Suprapubic skin (tissue), 4 donors: ENCODE measurements at places on chromosomes 3 and 15.

DNA sequence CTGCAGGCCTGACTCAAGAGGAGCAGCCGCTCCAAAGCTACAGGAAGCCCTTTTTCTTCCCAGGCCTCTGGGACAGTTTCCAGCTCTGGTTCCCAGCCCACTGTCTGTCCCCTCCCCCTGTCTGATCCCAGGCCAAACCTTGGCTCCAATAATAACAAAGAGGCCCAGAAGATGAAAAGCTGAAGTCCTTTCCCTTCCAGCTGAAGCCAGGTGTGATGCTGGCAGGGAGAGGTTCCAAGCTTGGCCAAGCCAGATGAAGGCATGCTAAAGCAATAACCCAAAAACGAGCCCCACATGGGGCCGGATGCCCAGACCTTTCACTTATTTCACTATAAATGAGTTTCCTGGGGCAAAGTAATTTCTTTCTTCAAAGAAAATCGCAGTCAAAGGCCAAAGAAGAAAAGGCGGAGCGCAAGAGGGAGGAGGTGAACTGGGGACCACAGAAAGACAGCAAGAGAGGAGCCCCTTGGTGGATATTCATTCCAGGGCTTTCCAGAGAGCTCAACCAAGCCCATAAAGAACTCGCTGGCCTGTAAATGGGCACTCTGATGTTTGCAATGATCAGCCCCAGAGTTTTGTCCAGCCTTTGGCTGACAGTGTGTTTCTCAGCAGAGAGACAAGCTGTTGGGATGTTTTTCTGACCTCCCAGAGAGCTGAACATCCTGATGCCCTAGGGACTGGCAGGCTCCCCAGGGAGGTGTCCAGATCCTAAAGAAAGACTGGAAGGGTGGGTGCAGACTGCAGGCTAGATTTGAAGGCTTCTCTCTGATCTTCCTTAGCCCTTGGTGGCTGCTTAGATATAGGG, 157.6 kb downstream of the UACA start:
- no peak for DNase-seq

DNA sequence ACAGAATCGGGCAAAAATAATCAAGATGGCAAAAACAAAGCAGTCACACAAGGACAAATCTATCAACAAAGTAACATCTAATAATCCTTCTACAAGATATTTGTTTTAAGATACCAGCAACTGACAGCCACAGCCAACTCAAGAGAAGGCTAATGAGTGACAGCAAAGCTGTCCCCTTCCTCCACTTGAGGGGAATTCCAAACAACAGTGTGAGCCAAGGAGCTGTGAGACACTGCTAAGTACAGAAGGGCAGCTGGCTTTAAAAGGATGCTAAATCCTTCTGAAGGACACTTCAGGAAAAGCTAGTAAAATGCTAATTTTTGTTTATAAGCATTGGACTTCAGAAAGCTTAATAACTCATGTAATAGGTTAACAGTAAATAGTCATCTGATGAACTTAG, 120.3 kb upstream of the GOLGA8J start:
- DNase-seq = no peak

- DNase-seq = no peak
These were observed 34.0 kb downstream of the MINDY4B start for GRCh38 chr3:150871192-150871591.

- no peak for DNase-seq
These were observed 435.2 kb upstream of the NAALADL2 start for GRCh38 chr3:174423936-174424335.

GRCh38 chr15:71386448-71387236, 271.4 kb downstream of the THSD4 start:
- DNase-seq = no peak

GRCh38 chr15:31098953-31099740, 2.4 kb downstream of the TRPM1 start:
- DNase-seq = no peak

- no peak for DNase-seq
These were observed 10.5 kb downstream of the NUTM1 start for GRCh38 chr15:34353627-34354026.

GRCh38 chr3:62372621-62373041, 719 bp downstream of the FEZF2 start:
- DNase-seq = no peak

DNA sequence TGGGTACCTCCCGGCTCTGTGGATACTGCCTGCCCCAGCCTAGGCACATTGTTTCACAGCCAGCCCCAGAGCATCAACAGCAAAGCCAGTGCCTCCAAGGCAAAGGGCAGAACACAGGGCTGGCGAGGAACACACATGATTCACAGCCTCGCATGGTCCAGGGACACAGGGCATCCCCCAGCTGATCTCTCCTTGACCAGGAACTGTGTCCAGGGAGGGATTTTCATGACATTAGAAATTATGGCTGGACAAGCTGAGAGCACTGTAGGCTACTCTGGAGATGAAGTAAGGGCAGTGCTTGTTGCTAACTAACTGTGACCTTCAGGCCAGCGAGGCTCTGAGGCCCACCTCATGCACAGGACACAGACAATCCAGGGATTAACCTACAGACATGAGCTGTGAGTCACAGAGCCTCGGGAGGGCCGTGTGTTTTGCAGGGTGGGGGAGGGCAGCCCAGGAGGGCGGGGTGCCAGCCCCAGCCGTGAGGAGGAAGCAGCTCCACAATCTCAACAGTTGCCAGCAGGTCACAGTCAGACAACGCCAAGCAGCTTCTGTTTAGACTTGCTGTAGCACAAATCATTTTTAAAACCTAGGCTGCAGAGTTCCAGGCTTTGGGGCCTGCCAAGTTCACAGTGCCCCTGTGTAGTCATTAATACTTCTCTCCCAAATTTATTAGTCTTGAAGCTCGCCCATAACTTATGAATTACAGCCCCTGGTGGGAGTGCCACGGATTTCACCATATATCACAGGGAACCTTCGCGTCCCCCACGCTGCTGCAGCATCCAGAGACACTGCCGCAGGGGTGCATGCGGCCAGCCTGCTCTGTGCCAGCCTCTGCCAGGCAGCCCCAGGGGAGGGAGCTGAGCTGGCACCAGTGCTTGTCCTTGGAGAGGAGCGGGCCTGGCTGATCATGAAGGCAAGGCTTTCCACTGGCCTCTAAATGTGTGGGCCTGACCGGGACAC, 114.7 kb downstream of the ETFA start:
- peak; percentile 83 for DNase-seq

GRCh38 chr3:107797586-107797985, 274.8 kb downstream of the BBX start:
- no peak for DNase-seq

GRCh38 chr15:63634154-63634553, 37.0 kb downstream of the FBXL22 start:
- no peak for DNase-seq
